Testis (tissue), 5 donors: ENCODE measurements at places on chromosomes 5 and 9. TPM values are rescaled to one million over a fixed set of nuclear protein-coding genes. Genes with fewer than 3 reads are reported as not detected.

- no peaks in the 10 kb centered on the region for H3K4me1 ChIP-seq
- no peak overlapping the region for H3K4me3 ChIP-seq
- no peak overlapping the region for H3K27ac ChIP-seq
- H3K27me3 ChIP-seq, result no peaks in the 10 kb centered on the region
- no peak for DNase-seq
These were observed 220.0 kb downstream of the MARCHF11 start for GRCh38 chr5:15959370-15960164.

The INSL4 gene
- total RNA-seq, result not detected

GRCh38 chr5:122773619-122774018 is 1.3 kb upstream of the SNX2 start:
- no peak overlapping the region for H3K27ac ChIP-seq
- H3K4me3 ChIP-seq, result no peak overlapping the region
- no peaks in the 10 kb centered on the region for H3K27me3 ChIP-seq

GRCh38 chr9:87682618-87683017 is 43.3 kb upstream of the CTSL start:
- no peaks in the 10 kb centered on the region for H3K36me3 ChIP-seq
- peaks cover 18% of the 10 kb centered on the region for H3K4me1 ChIP-seq
- no peak for DNase-seq
- no peaks in the 10 kb centered on the region for H3K27me3 ChIP-seq

The SHC3 gene
- total RNA-seq, result 0.37 TPM

DNA sequence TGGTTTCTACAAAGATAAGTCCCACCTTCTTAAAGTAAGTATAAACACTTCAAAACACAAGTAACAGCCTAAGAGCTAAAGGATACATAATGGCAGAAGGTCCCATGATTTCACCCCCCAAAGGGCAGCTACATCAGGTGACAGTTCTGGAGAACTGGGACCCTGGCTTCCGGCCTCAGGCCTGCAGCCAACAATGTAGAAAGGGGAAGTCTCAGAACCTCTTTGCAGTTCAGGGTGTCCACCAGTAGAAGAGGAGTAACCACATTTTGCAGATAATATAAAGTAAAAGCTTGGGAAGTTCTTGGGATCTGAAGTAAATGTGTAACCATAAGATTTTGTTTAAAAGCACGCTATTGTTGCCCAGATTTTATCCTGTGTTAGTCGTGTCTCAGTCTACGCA is 267.4 kb upstream of the VLDLR start:
- DNase-seq, result no peak
- H3K4me1 ChIP-seq, result peaks cover 5% of the 10 kb centered on the region
- H3K27ac ChIP-seq, result no peak overlapping the region
- H3K4me3 ChIP-seq, result no peak overlapping the region

- no peaks in the 10 kb centered on the region for H3K4me1 ChIP-seq
- no peaks in the 10 kb centered on the region for H3K27me3 ChIP-seq
- no peak for DNase-seq
- H3K36me3 ChIP-seq, result no peaks in the 10 kb centered on the region
- no peak overlapping the region for H3K27ac ChIP-seq
These were observed 91.8 kb upstream of the ACO1 start for GRCh38 chr9:32292611-32293010.

GRCh38 chr9:96343515-96344360 is 39.8 kb downstream of the SLC35D2 start:
- H3K36me3 ChIP-seq, result no peaks in the 10 kb centered on the region
- no peak overlapping the region for H3K27ac ChIP-seq
- no peak overlapping the region for H3K4me3 ChIP-seq
- H3K27me3 ChIP-seq, result no peaks in the 10 kb centered on the region

DNA sequence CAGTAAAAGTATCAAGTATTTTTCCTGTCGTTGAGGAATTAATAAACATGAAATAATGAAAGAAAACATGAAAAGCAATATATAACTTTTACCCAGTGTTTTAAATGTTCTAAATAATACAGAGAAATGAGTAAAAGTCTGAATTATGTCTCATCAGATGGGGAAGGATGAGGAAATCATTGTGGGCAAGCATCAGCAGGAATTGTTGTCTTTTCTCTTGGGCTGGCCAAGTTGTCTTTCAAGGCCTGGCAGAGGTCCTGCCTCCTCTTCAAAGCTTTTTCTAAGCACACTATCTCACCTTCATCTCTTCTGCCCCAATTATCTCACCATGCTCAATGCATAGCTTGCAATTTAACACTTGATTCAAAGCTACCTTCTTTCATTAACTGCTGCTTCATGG is 41.9 kb downstream of the MOCS2 start:
- no peaks in the 10 kb centered on the region for H3K27me3 ChIP-seq
- H3K4me3 ChIP-seq, result no peak overlapping the region
- no peaks in the 10 kb centered on the region for H3K4me1 ChIP-seq
- H3K36me3 ChIP-seq, result no peaks in the 10 kb centered on the region
- no peak for DNase-seq
- H3K27ac ChIP-seq, result no peak overlapping the region

The IL5 gene
- 12.4 TPM for total RNA-seq

DNA sequence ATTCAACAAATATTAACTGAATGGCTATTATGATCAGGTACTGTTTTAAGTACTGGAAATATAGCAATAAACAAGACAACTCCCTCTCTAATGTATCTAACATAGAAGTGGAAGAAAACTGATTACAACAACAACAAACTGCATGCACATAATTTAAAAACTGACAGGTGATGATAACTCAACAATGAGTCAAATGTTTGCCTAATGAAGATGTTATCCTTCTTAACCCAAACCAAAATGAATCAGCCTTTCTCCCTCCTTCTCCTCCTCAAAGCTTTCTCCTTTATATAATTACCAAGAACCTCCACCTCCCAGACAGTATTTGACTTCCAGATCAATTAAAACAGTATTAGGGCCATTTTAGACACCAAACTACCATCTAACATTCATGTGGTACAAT is 49.3 kb downstream of the RICTOR start:
- H3K36me3 ChIP-seq, result no peaks in the 10 kb centered on the region
- DNase-seq, result no peak
- no peak overlapping the region for H3K27ac ChIP-seq
- peaks cover 4% of the 10 kb centered on the region for H3K4me1 ChIP-seq
- H3K27me3 ChIP-seq, result no peaks in the 10 kb centered on the region

DNA sequence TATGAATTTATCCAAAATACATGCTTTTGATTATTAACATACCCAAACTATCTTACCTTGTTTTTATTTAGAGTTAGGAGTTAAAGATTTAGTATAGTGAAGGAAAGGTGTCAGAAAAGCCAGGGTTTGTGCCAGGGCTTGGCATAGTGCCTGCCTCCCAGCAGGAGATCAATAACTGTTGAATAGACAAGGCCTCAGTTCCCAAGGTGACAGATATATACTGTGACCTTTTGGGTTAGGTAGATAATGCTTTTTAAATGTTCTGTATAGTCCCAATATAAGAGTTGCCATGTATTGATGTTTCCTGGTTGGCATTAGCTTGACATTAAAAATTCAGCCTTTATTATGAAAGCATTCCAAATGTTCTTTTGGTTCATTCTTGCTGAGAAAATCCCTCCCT is 121.8 kb downstream of the MCTP1 start:
- no peaks in the 10 kb centered on the region for H3K36me3 ChIP-seq
- no peaks in the 10 kb centered on the region for H3K27me3 ChIP-seq
- no peak overlapping the region for H3K27ac ChIP-seq
- no peaks in the 10 kb centered on the region for H3K4me1 ChIP-seq
- DNase-seq, result no peak
